ENCODE measurements at places on chromosomes 7 and 10.

DNA sequence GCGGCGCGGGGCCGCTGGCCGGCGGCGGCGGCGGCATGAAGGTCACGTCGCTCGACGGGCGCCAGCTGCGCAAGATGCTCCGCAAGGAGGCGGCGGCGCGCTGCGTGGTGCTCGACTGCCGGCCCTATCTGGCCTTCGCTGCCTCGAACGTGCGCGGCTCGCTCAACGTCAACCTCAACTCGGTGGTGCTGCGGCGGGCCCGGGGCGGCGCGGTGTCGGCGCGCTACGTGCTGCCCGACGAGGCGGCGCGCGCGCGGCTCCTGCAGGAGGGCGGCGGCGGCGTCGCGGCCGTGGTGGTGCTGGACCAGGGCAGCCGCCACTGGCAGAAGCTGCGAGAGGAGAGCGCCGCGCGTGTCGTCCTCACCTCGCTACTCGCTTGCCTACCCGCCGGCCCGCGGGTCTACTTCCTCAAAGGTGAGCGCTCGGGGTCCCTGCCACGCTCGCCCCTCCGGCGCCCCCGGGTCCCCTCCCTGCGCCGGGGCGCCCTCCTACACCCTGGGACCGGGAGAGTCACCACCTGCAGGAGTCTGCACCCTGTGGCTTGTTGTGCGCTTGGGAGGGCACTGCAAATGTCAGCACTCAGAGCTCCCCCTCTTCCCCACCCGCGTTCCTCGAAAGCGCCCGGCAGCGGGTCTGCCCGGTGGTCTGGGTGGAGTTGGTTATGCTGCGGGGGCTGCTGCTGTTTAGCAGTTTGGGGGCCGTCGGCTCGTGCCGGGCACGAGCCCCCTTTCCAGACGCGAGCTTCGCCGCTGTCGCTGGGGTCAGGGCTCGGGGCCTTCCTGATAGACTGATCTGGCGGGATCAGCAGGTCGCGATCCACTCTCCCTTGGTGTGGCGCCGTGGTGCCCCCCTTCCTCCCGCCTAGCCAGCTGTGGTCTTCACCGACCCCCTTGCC is 627 bp downstream of the DUSP5 start:
- DNase-seq: no peak

DNA sequence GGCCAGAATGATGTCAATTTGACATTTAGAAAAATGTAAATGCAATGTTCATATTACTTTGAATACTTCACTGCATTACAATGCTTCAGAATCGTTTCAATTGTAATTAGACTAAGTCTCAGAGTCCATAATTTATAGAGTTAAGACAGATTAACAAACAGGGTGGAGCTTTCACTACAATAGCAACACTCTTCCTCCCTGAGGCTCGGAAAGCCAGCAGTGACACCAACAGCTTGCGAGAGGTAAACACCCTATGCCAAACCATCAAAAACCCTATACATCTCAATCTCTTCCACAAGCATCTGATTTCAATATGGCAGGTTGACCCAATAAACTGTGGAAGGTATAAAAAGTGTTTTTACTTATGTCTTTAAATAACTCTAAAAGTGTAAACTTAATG is 72.2 kb downstream of the DOCK4 start:
- DNase-seq: no peak

GRCh38 chr10:59622320-59623132 is 87.1 kb downstream of the SLC16A9 start:
- DNase-seq: peak; percentile 64

GRCh38 chr10:131022369-131022768 is 289.2 kb downstream of the TCERG1L start:
- no peak for DNase-seq

GRCh38 chr10:30897547-30897946 is 134.1 kb downstream of the ZNF438 start:
- no peak for DNase-seq

DNA sequence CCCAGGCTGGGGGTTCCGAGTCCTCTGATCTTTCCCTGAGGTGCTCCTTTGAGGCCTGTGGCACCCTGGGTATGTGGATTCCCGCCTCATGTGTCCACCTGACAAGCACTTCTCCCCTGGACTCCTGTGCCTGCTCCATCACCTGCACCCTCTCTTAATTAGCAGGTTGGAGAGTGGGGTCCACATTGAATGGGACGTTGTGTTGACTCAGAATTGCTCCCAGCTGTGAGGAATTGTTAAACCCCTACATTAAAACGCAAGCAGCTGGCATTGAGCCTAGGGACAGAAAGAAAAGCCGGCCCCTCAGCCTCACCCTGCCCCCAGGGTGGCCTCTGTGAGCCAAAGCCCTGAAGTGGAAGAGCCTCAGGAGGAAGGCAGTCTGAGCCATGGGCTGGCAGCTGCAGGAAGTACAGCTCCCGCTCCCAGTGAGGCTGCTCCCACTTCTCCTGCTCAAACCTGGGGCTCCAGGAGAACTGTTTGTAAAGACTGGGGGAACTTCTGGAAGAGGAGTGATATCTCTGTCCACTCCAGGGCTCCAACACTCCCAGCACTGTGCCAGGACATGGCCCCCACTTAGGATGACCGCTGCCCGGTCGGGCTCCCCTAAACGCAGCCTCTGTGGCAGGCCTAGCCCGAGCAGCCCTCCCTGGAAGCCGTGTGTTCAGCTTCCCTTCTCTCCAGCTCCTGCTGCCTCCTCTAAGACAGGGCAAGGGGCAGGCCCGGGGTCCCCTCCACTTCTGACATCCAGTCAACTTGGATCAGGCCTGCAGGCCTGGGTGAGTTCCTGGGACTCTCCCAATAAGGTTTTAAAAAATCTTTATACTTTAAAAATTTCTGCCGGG is 1.8 kb upstream of the OPN4 start:
- DNase-seq: no peak

DNA sequence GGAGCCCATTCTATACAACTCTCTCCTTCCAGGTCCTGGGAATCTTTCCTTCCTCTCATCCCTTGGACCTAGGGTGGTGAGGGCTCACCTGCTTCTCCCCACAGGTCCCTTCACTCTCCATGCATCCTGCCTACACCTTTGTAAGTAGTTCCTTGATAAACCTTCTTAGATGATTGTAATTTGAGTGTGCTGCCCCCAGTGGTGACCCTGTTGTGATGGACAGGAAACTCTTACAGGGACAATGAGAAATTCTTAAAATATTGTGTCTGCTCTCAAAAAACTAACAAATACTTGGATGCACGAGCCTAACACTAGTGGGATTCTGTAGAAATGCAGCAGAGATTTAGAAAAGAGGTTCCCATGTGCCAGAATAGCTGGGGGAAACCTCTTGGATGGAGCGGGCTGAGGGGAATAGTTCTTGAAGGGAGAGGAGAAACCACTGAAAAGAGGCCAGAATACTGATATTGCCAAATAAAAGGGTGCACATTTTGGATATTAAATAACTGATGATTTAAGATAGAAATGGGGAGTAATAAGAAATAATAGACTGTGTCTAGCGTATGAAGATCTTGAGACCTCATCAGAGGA is 6.7 kb upstream of the PAXIP1 start:
- no peak for DNase-seq

DNA sequence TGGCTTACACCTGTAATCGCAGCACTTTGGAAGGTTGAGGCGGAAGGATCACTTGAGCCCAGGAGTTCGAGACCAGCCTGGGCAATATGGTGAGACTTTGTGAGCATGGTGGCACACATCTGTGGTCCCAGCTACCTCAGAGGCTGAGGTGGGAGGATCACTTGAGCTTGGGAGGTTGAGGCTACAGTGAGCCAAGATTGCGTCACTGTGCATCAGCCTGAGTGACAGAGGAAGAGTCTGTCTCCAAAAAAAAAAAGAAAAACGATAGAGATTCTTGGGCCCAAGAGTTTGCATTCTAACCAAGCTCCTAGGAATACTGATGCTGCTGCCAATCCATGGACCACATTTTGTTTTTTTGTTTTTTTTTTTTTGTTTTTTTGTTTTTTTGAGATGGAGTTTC is 12.1 kb downstream of the MYOZ1 start:
- no peak for DNase-seq

- no peak for DNase-seq
Observed at GRCh38 chr7:155987681-155988235, 175.5 kb upstream of the SHH start.

DNA sequence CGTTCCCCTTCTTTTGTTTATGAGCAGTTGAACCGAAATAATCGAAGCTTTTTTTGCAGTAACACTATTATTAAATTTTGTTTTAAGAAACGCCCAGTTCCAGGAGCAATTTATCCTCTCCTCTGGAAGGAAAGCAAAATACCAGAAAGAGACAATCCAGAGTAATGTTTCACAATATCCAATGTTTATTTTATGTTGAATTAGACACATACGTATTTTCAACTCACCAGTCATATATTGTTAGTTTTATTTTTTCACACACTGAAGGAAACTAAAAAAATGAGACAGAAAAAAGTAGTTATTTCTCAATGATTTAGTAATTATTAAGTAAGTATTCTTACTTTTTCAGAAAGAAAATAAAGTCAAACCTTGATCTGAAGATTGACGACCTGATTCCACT is 85.1 kb downstream of the MYOF start:
- no peak for DNase-seq

DNA sequence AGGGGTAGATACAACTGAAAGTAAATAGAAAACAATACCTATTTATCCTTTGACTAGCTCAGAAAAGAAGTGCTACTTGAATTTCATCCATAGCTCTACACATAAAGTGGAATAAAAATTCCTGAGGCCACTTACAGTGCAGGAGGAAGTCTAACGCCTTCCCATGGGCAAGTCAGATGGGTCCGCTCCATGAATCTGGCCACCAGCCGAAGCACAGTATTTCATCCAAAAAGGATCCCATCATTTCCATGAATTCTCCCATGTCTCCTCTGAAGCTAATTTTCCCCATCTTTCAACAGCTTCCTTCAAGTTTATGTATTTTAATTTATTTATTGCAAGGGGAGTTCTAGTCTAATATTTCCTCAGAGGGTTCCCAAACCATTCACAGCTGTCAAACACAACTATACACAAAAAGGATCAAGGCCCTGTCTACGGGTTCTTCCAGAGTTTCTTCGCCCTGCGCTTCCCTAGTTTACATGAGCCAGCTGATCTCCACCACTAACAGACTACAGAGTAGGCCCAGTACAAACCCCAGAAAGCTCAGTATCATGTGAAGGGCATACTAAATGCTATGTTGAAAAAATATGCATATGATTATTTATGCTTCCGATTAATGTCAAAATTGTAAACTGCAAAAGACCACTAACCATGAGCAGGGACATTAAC is 184.7 kb downstream of the DOCK4 start:
- no peak for DNase-seq

GRCh38 chr7:94367949-94368348 is 26.7 kb upstream of the COL1A2 start:
- no peak for DNase-seq

DNA sequence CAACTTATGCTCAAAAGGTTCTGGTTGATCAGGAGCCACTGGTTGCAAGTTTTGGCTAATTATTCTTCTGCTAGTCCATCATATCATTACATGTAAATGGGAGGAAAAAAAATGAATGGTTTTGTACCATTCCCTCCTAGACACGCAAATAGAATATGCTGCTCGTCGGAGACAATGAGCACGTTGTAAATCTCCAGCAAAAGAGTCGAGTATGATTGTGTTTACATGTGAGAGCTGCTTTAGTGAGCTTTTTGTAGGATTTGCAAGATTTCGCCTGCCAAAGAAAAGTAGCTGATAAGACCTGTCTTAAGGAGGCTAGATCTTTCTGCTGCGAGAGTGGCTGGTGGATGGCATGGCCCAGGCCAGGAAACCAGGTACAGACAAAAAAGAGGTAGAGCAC is 109.0 kb downstream of the ZMYND11 start:
- no peak for DNase-seq

DNA sequence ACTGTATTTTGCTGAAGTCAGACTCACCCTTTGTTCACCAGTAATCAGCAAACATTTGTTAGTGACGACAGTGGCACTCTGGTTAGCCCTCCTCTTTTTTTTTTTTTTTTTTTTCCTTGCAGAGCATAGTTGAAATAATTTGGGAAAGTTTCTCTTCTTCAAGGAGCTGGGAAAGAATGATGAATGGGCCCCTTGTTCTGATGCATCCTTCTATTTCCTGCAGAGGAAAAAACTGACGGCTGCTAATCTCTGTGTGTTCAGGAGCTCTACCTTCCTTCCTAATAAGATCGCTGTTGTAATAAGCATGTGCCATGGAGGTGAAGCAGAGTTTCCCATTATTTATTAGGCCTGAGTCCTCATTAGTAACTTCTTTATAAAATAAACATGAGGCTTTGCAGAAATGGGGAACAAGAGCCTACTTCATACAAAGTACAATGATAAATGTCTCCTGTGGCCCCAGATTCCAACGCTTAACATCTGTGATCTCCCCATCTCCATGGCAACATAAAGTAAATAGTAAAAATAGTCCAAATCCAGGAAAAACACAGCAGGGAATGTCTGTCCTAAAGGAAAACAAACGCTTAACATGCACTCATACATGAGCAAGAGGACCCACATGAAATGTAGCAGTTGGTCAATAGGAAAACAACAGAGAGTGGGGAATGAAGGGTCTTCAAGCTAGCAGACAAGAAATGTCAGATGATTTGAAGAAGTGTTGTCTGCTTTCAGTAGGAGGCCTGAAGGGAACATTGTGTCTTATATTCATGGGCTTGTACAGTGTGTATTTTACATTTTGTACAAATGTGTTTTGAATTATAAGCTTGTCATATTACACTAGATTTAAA is 59.1 kb upstream of the CALD1 start:
- DNase-seq: no peak

- DNase-seq: no peak
Observed at GRCh38 chr10:117936141-117936540, 110.6 kb downstream of the RAB11FIP2 start.

GRCh38 chr7:84238596-84238995 is 44.0 kb upstream of the SEMA3A start:
- no peak for DNase-seq

DNA sequence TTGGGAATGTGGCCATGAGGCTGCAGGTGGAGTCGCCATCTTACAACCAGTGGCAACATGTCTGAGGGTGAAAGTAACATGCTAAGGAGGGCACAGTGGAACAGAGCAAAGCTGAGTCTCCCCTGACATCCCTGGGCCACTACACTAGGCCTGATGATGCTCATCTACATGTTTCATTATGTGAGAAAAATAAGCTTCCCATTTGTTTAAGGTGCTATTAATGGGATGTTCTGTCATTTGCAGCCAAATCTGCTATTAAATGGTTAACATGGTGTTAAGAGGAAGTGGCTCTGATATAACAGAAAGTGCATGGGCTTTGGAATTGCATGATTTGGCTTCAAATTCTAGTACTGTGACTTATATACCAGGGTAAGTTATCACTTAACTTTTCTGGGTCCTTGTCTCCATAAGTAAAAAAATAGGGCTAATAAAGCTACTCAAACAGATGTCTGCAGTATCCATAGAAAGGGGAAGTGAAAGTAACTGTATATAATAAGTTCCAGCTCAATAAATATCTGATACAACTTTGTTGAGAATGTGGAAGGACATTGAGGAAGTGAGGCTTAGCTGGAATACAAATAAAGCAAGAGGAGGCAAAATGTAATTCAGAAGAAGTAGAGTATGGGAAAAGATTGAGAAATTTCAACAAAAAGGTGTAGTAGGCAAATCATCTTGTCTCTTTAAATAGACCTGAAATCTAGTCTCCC is 158.9 kb downstream of the RTKN2 start:
- DNase-seq: no peak

GRCh38 chr7:97845622-97846203 is 26.5 kb downstream of the ASNS start:
- DNase-seq: no peak

GRCh38 chr7:151454305-151454704 is 14.4 kb upstream of the CRYGN start:
- no peak for DNase-seq

GRCh38 chr7:129780257-129780973 is 168.9 kb downstream of the NRF1 start:
- peak; percentile 85 for DNase-seq

All from NCI-H524 (cell line).